Common myeloid progenitor, CD34-positive (primary cell): ENCODE measurements at places on chromosomes 4 and X.
A peak's percentile ranks its signal among the peaks of the same experiment; 100 is the strongest.

DNA sequence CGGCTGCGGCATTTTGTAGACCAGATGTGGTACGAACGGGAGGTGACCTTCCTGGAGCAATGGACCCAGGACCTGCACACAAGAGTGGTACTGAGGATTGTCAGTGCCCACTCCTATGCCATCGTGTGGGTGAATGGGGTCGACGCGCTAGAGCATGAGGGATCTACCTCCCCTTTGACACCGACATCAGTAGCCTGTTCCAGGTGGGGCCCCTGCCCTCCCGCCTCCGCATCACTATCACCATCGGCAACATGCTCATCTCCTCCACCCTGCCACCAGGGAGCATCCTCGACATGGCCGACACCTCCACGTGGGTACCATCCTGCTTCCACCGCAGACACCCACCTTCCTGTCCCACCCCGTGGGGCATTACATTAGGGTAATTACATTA, 46.2 kb downstream of the SMARCA5 start:
- DNase-seq, result no peak

GRCh38 chr4:152860046-152860445, 76.1 kb upstream of the FHDC1 start:
- no peak for DNase-seq

DNA sequence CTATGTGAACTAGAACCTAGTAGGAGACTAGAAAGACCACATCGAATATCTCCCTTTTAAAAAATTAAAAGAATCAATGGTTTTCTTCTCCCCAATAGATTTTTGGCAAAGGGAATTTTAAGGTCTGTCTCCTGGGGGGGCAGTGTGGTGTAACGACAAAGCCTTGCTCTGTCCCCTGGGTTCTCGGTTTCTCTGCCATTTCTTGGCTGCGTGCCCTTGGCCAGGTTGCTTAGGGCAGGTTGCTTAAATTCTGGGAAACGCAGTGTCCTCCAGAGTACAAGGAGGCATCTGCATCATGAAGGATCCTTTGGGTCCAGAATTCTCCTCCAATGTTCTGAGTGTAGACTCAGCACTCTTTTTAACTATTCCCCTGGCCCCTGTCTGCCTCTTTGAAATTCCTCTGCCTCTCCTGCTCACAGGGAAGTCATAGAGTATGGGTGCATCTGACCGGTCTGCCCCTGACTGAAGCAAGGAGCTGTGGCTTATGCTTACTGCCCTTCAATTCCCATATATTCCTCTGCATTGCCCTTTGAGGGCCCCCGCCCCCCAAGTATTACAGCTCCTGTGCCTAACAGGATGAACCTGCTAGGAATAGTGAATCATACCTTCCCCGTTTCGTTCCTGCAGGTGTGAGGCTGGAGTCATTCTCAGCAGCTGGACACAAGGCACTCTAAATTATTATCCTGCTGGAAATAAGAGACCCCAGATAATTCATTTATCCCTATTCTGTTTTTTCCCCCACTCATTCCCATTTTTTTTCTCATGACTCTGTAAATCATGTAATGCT, 2.2 kb downstream of the KIT start:
- no peak for DNase-seq

- DNase-seq, result no peak
Measured at GRCh38 chrX:18649498-18649951, 22.4 kb downstream of the RS1 start.

- DNase-seq, result peak; percentile 67
Measured at GRCh38 chr4:162497564-162498167, 333.9 kb upstream of the FSTL5 start.

GRCh38 chrX:153735274-153735673, 10.6 kb downstream of the ABCD1 start:
- DNase-seq, result peak; percentile 15

DNA sequence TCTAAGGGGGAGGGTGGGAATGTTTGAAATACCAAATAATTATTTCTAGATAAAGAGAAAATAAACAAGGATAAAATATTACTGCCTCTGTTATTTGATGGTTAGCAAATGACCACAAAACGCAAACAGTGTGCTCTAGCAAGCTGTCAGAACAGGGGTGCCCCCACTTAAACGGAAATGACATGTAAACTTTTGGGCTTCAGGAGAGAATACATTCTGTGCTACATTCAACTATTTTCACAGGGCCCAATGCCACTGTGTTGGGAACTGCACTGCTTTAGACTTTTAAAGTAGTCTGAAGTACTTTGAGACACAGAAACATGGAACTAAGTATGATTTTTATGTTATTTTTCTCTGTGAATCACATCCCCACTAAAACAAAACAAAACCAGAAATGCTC, 14.1 kb downstream of the CD40LG start:
- no peak for DNase-seq

GRCh38 chrX:9501362-9501761, 36.5 kb downstream of the TBL1X start:
- DNase-seq, result peak; percentile 48

- DNase-seq, result no peak
Measured at GRCh38 chr4:80097400-80098177, 24.6 kb upstream of the ANTXR2 start.

- no peak for DNase-seq
Measured at GRCh38 chrX:100353326-100353725, 56.7 kb downstream of the PCDH19 start.

DNA sequence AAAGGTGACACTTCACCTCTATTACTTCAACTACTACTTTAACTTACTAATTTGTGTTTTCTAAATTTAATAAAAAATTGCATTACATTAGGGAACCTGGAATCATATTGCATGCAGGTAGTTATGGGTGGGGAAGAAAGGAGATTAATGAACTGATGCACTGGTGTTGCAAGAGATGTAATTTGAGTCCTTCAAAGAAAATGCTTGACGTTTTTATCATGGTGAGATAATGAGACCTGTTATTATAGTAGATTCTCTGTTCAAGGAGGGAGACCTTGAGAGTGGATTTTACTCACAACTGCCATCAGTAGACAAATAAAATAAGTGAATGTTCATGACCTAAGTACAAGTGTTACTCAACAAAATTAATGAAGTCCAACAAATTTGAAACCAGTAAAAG, 26.4 kb upstream of the MED14 start:
- no peak for DNase-seq

GRCh38 chr4:81604683-81605218, 133.0 kb upstream of the RASGEF1B start:
- no peak for DNase-seq

DNA sequence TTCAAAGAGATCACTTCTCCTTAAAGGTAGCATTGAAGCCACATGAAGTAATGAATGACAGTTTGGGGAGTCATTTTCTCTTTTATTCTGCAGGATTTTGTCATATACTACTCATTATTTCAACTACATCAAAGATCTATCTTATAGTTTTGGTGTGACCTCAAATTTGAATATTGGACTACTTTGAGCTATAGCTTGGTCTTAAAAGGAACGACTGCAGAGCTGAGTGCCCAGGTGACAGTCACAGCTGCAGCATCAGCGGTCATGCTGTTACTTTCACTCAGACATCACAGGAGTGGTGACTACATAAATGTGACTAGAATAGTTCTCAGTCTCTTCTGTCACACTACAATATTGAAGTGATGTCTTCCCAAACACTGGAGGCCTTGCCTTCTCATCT, 10.7 kb upstream of the SPCS3 start:
- DNase-seq, result no peak

GRCh38 chr4:20271950-20272349, 20.2 kb downstream of the SLIT2 start:
- DNase-seq, result no peak

DNA sequence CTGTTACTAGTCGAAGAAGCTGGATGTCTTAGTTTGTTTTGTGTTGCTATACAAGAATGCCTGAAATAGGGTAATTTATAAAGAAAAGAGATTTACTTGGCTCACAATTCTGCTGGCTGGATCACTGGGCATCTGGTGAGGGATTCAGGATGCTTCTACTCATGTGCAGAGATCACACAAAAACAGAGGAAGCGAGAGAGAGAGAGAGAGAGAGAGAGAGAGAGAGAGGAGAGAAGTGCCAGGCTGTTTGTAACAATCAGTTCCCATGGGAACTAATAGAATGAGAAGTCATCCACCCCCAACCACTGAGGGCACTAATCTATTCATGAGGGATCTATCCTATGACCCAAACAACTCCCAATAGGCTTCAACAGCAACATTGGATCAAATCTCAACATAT, 66.2 kb upstream of the FAM9A start:
- DNase-seq, result no peak

DNA sequence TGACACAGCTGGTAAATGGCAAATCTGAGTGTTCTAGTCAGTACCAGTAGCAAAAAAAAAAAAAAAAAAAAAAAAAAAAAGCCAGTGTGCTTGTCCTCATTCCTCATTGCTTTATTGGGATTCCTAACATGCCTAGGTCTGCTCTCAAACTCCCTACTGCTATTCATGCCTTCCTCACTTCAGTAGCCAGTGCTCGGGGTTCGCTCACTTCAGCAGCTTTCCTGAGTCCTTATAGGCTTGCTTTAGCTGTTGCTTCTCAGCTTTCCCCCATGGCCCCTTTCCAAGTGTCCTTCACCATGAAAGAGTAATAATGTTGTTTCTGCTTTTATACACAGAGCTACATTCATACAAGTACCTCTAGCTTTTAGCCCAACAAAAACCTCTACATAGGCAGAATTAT, 30.8 kb downstream of the SLITRK2 start:
- DNase-seq, result no peak

DNA sequence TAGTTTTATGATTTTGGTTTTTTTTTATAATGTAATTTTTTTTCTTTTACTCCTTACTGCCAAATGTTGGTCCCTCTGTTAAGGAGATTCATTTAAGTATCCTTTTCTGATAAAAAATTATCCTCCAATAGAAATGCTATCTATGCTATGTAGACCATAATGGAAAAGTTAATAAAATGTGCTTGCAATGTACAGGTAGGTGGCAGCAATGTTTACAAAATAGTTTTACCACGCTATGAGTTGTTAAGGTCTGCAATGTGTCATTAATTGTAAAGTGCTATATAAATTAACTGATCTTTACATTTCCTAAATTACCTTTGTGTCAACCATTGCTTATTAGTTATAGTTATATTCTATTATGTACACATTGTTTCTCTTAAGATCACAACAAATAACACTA, 3.8 kb upstream of the CENPC start:
- DNase-seq, result peak; percentile 76

DNA sequence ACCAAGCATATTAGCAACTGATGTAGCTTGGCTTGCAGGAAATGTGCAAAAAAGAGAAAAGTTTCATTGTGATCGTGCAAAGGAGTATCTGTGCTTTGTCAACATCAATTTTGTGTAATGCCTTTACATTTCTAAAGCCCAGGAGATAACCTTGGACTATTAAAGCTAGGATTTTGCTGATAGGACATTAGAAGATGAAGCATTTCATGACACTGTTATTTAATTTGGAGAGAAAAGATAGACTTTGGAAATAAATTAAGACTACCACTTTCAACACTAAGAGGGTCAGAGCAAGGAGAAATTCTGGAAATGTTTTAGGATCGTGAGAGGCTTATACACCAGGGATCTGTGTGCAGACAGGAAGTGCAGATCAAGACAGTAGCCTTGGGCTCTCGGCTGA, 120.6 kb upstream of the MID1 start:
- DNase-seq, result no peak
